SW 1271 (cell line): ENCODE measurements at places on chromosomes 16 and 17.

DNA sequence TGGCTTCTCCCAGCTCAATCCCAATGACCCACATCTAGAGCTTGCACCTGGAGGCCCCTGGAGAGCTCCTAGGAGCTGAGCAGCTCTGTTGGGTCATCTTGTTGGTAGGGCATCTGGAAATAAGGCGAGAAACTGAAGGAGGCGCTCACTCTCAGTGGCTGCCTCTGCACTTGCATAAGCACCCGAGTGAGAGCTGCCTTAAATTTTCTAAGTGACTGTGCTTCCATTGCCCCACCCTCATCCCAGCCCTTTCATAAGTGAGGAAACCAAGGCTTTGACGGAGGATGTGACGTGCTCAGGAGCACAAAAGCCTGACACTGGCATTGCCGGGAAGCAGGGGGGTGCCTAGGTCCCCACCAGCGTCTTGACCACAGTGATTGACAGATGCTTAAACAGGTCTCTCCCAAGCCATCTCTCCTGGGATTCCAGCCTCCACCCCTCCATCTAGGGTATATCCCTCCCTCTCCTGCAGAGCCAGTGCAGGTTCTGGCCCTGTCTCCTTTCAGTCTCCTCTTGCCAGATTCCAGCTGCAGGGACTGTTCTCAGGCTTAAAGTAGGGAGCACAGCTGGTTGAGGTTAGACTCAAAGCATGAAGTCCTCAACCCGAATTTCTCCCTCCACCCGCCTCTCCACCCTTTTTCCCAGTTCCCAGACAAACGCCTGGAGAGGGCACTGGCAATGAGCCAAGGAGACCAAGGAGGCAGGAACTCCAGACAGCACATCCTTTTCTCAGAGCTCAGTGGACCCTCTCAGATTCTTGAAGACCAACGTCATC lies 113.7 kb downstream of the IRX5 start:
- no peak for DNase-seq

DNA sequence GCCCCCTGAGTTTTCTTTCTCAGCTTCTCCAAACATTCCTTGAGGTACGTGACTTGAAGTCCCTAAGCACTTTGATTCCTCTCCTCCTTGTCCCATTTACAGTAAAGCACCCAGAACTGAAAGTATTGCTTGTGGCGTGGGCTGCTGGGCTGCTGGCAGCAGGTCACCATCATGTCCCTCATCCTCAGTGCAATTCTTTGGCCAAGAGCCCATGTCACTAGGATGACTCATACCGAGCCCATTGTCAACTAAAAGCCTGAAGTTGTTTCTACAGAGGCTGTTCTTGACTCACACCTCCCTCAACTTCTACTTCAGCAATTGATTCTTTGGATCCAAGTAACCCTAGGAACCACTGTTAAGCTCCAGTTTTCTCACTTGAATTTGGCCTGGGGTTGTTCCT lies 54.3 kb downstream of the KPNA2 start:
- no peak for DNase-seq

DNA sequence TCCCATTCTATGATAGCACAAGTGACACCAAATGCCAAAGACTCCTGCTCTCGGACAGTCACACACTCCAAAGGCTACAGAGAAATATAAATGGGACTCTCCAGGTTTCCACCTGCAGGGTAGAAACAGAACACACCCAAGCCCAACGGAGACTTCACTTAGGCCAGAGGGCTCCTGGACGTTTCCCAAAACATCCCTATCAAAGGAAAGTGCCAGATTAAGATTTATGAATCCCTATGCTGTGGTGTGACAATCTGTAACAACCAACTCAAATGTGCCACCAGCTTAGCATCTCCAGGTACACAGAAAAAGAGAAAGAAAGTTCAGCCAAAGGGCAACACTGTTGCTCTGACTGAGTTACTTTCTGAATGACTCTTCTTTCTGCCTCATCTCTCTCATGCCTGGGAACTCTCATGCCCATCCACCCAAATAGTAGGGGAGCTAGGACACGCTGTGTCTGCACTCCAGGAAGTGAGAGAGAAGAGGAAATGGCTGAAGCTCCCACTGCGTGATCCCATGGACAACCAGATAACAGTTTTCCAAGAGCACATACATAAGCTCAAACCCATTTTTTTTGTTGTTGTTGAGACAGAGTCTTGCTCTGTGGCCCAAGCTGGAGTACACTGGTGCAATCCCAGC lies 49.7 kb downstream of the SMG6 start:
- no peak for DNase-seq

GRCh38 chr16:74984194-74984528 lies 762 bp downstream of the WDR59 start:
- no peak for DNase-seq

DNA sequence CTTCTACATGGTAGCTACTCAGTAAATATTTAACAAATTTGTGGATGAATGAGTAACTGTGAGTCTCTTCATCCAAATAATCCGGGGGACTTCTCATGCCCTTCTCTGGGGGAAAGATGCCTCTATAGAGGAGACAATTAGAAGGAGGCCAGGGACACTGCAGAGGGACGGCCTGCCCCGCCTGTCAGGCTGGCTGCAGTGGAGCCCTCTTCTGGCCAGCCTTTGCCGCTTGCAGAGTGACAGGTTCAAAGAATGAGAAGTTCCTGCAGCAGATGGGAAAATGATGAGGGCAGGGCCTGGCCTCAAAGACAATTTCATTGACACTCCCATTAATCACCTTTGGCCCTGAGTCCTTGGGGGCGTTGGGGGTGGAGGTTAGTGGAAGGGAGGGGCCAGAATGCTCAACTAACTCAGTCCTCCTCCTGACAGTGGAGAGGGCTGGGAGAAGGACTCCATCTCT lies 339.0 kb downstream of the MAF start:
- no peak for DNase-seq

DNA sequence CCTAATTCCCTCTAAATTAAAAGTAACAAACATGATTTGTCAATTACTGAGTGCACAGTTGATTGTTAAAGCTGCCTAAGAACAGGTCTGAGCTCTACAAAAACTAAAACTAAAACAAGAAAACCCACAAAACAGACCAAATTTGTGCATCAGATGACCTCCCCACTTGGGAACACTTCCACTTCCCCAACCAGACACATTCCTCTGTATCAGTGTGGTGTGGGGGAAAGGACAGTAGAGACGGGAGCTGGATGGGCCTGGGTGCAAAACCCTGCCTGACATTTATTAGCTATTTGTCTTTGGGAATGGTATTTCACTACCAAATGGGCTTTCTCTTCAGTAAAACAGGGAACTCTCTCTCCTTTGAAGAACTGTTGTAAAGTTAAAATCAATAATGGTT lies 29.8 kb downstream of the STAT3 start:
- DNase-seq: no peak

DNA sequence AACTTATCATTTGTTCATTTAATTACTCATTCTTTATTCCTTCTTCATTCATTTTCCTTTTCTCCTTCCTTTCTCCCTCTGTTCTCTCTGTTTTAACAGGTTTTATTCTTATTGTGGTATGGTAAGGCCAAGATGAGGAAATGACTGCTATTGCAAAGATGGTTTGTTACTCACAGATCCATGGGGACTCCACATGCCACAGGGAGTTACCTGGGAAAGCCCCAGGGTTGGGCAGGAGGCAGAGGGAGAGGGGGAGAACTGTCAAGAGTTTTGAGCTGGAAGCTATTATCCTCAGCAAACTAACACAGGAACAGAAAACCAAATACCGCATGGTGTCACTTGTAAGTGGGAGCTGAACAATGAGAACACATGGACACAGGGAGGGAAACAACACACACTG lies 453.3 kb downstream of the WWOX start:
- DNase-seq: no peak

GRCh38 chr16:62077998-62078397 lies 41.8 kb upstream of the CDH8 start:
- no peak for DNase-seq

DNA sequence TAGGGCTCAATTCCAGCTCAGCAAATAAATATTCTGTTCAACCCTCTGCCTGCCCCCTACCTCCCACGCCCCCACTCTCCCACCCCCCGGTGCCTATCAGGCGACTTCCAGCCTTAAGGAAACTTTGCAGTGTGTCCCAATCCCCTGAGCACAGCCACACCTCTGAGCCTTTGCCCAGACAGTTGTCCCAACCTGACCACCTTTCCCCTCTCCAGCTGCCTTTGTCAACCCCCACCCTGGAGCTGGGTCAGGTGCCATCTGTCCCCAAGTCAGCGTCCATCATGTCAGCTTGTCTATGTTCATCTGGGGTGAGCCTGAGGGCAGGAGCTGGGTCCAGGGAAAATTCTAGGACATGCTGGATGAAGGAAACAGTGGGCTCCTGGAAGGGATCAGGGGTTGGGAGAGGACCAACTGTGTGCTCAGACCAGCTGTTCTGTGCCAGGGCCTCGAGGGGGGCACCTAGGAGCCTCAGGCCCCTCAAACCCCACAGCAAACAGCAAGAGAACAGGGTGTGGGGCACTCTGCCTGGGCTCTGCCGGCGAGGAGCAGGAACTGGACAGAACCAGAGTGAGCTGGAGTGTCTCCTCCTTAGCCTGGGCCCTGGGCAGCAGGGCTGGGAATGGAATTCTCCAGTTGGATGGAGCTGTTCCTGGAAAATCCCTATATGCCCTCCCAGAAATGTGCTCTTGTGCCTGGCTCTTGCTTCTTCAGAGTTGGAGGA lies 17.8 kb downstream of the CDH16 start:
- DNase-seq: no peak

GRCh38 chr17:179781-180380 lies 1.6 kb downstream of the DOC2B start:
- DNase-seq: no peak

- no peak for DNase-seq
Observed at GRCh38 chr17:320139-320538, 32.5 kb downstream of the RPH3AL start.

GRCh38 chr17:237406-237955 lies 56.0 kb upstream of the DOC2B start:
- no peak for DNase-seq

DNA sequence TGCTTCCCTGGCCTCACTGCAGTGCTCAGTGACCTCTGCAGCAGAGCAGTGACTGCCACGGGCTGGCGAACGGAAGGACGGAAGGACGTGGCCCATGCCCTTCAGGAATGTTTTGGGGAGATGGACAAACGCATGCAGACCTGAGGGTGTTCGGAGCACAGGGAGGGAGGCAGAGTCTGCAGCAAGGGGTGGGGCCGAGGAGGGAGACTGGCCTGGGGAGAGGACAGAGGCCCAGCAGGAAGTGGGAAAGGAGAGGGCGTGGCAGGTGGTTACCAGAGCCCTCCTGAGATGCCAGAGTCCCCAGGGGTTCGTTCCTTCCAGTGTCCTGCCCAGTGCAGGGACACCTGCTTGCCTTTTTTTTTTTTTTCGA lies 21.9 kb downstream of the ADORA2B start:
- DNase-seq: peak; percentile 40

- DNase-seq: peak; percentile 42
Observed at GRCh38 chr16:361872-362701, 8.3 kb downstream of the MRPL28 start.

GRCh38 chr17:27343977-27344607 lies 50.2 kb downstream of the WSB1 start:
- no peak for DNase-seq

- DNase-seq: no peak
Observed at GRCh38 chr17:62778990-62779681, 29.0 kb downstream of the MARCHF10 start.

DNA sequence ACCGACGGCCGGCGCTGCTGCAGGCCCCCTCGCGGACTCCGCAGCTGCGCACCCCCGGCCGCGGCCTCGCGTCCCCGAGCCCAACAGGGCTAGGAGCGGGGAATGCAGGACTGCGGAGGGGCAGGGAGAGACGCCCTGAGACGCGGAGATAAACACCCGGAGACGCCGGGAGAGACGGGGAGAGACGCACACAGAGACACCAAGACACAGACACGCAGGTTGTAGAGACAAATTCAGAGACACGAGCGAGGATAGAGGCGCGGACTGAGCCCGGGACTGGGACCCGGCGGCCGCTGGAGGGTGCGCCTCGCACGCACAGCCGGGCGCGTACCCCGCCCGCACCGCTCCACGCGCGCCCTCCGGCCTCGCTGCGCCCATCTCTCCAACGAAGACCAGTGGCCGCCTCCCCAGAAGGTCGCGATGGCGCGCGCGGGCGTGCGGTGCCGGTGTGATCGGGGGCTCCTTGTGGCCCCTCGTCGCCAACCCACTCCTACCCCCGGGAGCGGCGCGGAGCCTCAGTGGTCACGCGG lies 902 bp downstream of the STAC2 start:
- no peak for DNase-seq

DNA sequence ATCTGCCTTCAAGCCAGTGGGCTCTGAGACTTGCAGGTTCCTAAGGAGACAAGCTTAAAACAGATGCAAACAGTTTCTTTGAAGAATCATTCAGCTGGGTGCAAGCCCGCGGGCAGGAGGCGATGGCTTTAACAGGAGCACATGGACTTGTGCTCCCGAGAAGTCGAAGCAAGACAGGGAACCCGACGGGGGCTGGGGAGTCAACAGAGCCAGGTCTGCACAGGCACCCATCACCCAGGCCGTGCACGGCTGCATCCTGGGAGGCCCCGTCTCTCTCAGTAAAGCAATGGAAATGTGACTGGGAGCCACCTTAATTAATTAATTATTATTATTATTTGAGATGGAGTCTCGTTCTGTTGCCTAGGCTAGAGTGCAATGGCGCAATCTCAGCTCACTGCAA lies 333 bp upstream of the PTX4 start:
- no peak for DNase-seq

DNA sequence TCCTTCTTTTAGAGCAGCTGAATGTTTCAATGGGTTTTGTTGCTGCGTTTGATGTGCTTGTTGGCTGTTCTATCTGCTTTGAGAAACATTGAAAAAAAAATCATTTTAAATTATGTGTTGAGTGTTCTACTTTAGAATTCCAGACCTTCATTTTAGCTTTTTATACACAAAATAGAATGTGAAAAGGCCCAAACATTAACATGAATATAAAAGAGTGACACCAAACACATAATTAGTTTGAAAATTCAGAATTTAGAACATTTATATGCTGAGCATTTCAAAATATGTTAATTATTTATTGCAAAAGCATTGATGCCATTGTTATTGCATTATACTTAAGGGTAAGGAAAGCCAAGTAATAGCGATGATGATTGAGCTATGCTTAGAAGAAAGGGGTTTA lies 2.9 kb downstream of the NFAT5 start:
- DNase-seq: no peak

DNA sequence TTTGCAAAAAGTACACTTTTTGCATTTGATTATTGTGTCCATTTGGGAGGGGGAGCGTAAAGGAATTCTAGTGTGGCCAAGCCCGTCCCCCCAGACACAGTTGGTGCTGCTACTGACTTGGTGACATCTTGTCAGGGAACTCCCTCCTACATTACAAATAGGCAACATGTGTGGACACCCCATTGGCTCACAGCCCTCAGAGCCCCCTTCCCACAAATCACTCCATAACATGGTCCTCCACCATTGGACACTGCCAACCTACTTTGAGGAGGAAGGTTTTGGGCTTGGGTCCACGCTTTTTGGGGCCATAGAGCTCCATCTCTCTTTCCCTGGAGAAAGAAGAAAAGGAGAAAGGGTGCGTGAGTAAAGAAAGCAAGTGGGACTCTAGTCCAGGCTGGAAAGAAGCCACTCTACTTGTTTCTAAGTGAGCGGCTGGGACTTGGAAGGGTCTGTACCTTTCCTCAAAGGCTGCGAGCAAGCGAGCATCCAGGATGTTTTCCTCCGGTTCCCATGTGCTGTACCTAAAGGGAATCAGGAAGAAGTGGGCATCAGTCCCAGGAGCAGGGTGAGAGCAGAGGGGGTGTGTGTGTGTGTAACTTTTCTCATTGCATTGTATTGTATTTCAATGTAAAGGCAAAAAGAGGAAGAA lies 958 bp downstream of the CBX8 start:
- DNase-seq: no peak
